IPS-NIHi11 (cell line): ENCODE measurements at places on chromosomes 12 and 14.
A peak's percentile ranks its signal among the peaks of the same experiment; 100 is the strongest.

DNA sequence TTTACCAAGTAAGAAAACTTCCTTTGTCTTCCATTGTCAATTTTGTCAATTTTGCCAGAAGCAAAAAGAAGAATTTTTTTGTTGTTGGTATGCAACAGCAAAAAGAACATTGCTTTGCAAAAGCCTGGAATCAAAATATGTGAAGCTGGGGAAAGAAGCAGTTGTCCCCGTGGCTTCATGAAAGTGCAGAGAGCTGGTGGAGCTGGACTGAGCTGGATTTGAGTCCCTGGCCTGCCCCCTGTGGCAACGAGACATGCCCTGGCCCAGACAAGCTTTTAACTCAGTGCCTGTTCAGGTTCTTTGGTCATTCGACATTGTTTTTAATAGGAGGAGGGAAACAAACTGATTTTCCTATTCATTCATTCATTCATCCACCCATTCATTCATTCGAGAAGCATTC lies 70.3 kb downstream of the SLC15A4 start:
- DNase-seq: no peak

GRCh38 chr14:26400373-26400772 lies 197.5 kb downstream of the NOVA1 start:
- DNase-seq: no peak

DNA sequence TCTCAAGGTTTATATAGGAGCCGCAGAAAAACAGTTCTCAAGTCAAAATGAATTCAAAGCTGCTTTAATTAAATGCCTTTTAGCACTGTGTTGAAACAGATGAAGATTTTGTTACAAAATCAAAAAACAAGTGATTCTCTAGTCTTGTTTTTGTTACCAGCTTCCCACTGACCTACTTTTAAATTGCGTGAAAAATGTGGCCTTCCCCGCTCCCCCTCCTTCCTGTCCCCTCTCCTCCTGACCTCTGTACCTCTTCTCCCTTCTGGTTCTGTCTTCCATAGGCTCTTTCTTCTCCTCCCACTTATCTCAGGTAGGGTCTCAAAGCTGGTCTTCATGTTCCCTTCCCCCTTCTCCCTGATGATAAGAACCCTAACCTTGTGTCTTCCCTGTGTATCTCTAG lies 90.0 kb upstream of the MDM1 start:
- DNase-seq: no peak

DNA sequence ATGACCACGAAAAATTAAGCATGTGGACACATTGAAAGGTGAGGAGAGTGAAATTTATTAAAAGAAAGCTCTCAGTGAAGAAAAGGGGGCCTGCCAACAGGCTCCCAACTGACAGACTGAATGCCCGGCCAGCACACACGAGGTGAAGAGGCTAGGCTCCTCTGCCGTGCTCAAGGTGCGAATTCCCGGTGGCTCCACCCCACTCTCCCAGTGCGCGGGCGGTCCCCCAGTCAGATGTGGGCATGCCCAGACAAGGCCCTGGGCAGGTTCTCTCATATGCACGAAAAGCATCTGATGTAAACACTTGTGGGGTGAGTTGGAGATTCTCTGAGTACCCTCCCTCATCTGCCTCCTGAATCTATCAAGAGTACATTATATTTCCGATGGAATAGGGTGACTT lies 48.5 kb upstream of the OSBPL8 start:
- no peak for DNase-seq

GRCh38 chr12:39275846-39276245 lies 167.1 kb downstream of the KIF21A start:
- DNase-seq: no peak

DNA sequence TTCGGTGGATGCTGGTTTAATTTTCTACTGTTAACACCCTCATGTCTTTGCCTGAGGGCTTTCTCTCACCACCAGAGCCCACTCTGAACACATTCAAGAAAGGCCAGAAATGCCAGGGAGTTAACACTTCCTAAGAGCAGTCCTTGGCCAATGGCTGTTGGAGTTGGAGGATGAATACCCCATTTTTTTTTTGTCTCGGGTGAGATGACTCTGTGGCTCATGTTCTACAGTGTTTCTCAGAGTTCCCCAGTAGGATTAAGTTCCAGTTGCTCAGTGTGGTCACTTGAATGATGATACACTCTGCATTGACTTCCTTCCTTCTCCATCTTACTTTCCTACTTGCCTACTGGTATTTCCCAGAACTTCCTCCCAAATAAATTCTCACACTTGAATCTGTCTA lies 65.8 kb downstream of the FOS start:
- no peak for DNase-seq

GRCh38 chr14:68651652-68652432 lies 141.0 kb downstream of the ZFP36L1 start:
- DNase-seq: no peak

DNA sequence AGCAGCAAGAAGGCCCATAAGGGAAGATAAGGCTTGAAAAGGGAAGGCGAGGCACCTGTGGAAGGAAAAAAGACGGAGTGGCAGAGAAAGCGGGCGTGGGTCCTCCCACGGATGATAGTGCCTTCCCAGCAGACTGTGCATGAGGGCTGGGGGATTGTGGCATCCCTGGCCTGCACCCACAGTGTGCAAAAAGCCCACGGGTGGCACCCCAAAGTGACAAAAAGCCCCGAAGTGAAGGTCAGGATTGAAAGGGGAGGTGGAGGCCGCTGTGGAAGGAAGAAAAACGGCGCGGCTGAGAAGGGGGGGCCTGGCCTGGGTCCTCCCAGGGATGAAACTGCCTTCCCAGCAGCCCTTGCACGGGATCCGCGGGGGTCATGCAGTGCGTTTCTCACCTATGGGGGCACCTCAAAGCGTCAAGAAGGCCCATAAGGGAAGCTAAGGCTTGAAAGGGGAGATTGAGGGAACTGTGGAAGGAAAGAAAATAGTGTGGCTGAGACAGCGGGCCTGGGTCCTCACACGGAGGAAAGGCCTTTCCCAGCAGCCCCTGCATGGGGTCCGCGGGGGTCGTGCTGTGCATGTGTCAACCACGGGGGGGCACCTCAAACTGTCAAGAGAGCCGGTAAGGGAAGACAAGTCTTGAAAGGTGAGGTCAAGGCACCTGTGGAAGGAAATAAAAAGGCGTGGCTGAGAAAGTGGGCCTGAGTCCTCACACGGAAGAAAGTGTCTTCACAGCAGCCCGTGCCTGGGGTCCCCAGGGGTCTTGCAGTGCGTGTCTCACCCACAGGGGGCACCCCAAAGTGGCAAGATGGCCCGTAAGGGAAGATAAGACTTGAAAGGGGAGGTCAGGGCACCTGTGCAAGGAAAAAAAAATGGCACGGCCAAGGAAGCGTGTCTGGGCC lies 274.1 kb downstream of the ALG10 start:
- no peak for DNase-seq

- no peak for DNase-seq
These were observed 22.5 kb downstream of the PIK3C2G start for GRCh38 chr12:18283831-18284230.

DNA sequence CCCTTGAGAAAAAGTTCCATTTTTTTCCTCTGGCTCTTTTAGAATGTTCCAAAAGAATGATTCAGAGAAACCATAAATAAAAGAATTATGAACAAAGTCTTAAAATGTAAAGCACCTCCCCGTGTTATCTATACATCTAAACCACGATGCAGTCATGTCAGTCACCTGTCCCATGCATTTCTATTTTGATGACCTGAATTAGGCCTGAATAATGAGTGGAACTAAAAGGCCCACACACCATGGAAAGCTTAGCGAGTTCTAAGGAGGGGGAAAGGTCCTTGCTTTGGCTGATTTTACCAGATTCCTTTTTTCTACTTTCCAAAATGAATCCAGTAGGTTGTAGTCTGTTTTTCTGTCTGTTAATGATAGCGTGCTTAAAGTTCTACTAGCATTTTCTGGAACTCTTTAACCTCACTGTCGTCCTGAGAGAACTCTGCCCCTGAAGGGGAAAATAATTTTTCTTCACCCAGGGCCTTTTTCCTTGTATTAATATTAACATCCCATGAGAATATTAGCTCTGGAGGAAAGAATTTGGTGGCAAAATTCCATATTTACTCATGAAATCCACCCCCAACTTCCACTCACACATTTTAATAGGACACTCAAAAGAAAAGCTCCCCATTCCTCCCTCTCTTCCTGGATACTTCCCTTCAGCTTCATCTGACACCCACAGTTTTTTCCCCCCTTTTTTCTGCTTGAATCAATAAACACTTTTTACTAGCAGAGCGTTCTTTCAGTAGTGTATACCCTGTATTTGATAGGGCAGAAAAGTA lies 266.3 kb upstream of the DIO2 start:
- DNase-seq: no peak

GRCh38 chr12:120015313-120015712 lies 26.3 kb downstream of the BICDL1 start:
- no peak for DNase-seq

- DNase-seq: no peak
These were observed 193.3 kb upstream of the CCND2 start for GRCh38 chr12:4080213-4080612.

- peak; percentile 22 for DNase-seq
These were observed 39.1 kb upstream of the STAB2 start for GRCh38 chr12:103547929-103548328.

DNA sequence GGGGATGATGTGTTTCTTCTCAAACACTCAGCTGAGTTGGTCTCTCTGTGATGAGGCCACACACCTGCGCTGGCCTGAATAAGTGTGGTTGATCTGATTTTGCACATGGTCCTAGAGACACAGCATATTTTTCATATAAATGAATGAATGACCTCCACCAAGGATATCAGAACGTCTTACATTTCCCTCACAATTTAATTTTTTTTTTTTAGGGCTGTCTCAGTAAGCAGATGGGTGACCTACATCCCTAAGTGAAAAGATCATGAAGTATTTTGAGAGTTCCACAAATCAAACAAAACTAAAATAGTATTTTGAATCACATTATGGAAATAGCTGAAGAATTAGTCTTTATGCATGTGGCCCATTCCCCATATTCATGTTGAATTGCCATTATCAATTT lies 333.7 kb upstream of the TMTC1 start:
- no peak for DNase-seq

GRCh38 chr14:52951681-52952554 lies 1.1 kb upstream of the FERMT2 start:
- DNase-seq: peak; percentile 62

- DNase-seq: peak; percentile 24
These were observed 57.4 kb downstream of the ACSM4 start for GRCh38 chr12:7361265-7361664.

GRCh38 chr14:61894452-61895077 lies 132.3 kb downstream of the SNAPC1 start:
- peak; percentile 73 for DNase-seq

DNA sequence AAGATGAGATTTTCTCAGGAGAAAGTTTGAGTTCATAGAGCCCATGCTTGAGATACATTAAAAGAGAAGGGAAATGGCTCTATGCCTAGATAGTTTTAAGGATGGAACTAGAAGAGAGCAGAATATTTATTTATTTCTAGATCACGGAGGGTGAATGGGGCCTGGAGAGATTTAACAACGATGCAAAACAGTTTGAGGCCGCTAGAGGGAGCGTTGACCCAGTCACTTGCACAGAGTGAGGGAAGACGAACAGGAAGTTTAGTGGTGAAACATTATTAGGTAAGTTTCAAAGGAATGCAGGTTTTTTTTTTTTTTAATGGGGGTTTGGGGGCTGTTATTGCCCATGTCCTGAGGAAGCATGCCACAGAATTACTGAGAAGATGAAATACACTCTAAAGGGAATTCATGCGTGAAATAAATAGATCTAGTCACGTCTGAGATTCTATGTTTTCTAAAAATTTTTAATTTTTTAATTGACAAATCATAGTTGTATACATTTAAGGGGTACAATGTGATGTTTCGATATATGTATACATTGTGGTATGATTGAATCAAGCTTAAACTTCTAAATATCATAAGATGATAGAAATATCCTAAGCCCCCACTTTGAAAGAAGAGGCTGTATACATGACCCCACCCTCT lies 14.8 kb upstream of the PPP1R1A start:
- DNase-seq: peak; percentile 81

DNA sequence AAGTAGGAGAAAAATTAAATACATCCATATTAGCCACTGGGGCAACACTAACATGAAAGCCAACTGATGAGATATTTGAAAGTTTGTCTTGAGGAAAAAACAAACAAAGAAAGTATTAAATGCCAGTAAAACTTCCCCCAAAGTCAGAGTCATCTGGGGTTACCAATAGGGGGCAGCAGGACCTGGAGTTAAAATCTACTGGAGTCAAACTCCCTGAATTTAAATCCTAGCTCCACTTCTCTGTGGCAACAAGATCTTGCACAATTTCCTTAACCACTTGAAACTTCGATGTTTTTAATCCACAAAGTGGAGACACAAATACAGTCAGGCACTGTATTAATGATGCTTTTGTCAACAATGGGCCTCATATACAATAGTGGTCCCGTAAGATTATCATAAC lies 14.4 kb downstream of the PLEKHG7 start:
- DNase-seq: peak; percentile 36

DNA sequence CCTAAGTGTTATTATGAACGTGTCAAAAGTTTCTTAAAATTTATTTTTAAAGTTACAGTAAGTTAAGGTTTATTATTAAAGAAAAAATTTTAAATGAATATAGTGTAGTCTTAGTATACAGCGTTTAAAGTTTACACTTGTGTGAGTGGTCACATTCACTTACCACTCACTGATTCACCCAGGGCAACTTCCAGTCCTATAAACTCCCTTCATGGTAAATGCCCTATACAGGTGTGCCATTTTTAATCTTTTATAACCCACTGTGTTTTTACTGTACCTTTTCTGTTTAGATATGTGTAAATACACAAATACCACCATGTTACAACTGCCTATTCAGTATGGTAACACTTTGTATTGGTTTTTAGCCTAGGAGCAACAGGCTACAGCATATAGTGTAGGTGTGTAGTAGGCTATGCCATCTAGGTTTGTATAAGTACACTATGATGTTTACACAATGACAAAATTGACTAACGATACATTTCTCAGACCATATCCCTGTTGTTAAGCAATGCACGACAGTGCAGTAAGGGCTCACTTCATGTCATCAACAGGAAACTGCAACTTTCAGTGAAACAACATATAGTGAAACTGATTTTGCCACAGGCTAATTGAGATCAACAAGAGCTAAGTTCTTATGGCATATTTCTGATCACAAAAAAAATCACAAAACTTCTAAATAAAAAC lies 112.0 kb upstream of the TMCC3 start:
- DNase-seq: no peak

GRCh38 chr12:55636116-55636655 lies 506 bp upstream of the OR10P1 start:
- DNase-seq: no peak

DNA sequence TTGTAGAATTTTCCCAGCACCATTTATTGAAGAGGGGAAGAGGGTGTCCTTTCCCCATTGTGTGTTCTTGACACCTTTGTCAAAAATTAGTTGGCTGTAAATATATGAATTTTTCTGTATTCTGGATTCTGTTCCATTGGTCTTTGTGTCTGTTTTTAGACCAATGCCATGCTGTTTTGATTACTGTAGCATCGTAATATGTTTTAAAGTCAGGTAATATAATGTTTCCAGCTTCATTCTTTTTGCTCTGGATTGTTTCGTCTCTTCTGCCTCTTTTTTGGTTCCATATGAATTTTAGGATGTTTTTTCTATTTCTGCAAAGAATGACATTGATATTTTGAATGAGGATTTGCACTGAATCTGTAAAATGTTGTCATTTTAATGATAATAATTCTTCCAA lies 331.9 kb upstream of the RGS6 start:
- DNase-seq: no peak

- no peak for DNase-seq
These were observed 47.3 kb downstream of the PRKAB1 start for GRCh38 chr12:119715268-119715620.
